AG04450 (cell line): ENCODE measurements at places on chromosomes 2 and 18.
A peak's percentile ranks its signal among the peaks of the same experiment; 100 is the strongest.

GRCh38 chr2:61970807-61971556, 65.5 kb downstream of the COMMD1 start:
- no peak for DNase-seq

DNA sequence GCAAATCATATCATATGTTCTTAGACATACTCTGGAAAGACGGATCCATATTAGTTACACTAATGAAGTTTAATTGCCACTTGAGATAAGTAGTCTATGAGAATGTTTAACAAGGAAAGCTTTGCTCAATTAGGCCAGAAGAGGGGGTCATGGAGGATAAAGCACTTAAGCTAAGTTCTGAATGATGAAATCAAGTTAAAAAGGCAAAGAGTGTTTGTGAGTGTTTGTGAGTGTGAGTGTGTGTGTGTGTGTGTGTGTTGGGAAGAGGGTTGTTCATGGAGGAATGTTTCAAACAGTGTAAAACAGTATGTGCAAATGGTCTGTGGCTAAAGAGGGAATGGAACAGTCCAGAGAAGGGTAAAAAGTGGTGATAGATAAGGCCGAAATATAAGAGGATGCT, 360.9 kb downstream of the ERBB4 start:
- DNase-seq: no peak

DNA sequence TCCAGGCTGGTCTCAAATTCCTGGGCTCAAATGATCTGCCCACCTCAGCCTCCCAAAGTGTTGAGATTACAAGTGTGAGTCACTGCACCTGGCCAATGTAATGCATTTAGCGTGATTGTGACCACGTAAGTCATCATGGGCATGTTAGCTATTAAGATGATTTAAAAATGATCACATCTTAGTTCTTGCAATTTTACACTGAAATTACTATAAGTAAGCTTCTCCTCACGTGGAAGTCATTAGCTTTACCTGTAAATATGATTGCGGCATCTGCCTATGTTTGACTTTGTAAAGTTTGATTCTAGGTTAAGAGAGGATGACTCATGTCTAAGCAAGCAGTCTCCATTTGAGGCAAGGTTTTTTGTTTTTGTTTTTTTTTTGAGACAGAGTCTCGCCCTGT, 85.5 kb downstream of the PMAIP1 start:
- no peak for DNase-seq

DNA sequence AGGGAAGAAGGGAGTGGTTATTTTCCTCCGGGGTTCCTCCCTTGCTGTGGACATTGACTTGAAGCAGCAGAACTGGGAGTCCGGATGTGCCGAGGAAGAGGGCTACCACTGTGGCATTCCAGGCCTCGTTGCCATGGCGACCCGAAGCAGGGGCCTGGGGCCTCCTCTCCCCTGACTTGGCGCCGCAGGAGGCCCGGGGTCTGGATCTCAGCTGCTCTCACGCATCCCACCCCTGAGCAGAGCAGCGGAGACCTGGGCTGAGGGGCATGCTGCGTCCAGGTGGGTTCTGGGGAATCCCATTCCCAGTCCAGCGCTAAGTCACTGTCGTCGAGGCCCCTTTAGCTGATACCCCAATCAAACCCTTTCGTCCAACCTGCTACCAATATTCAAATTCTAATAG, 100.2 kb downstream of the BCL11A start:
- no peak for DNase-seq

GRCh38 chr2:7083580-7084509, 166.6 kb downstream of the RNF144A start:
- no peak for DNase-seq

GRCh38 chr2:26666671-26667070, 25.5 kb upstream of the CIB4 start:
- no peak for DNase-seq

DNA sequence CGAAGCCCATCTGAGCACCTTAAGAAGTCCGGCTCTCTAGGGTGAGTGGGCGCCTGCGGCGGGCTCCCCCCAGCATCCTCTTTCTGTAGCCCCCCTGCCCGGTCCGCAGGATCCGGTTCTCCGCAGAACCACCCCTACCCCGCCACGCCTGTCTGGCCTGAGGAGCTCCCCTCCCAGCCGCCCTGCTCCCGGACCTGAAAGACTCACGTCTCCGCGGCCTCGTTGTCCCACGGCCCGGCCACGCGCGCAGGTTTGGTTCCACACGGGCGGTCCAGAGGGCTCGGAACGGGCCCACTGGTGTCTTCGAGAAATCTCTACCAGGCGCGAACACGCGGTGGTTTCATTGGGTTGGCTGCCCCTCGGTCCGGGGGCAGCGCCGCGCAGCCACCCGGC, 237 bp downstream of the SLC39A6 start:
- no peak for DNase-seq

DNA sequence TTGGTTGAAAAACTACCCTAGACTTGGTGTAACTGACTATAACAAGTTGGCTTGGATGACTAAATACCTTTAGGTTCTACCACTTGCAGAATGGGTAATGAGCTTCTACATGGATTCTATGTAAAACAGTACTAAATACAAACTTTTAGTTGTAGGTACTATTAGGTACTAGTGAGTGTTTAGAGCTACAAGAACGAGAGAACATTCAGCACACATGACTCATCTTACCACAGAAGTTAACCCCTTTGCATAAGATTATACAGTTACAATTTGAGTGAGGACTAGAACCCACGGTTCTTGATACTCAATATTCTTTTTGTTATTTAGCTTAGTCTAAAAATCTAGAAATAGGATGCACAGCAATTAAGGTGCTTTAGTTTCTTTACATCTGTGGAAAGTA, 101.7 kb upstream of the TFCP2L1 start:
- no peak for DNase-seq

DNA sequence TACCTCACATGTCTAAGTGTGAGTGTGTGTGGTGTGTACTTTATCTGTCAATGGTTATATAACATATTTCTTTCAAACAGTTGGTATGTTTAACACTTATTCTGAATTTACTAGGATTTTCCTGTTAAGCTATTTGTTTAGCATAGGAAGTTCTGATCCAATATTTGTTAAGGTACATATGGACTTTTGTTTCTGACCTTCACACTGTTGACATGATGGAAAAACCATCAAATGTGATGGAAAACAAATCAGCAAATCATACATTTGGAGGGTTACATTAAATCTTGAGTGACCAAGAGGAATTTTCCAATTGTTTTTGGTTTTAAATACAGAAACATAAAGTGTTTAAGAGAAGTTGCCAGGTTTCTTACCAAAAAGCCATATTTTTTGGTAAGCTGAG, 638.9 kb downstream of the STK39 start:
- no peak for DNase-seq

DNA sequence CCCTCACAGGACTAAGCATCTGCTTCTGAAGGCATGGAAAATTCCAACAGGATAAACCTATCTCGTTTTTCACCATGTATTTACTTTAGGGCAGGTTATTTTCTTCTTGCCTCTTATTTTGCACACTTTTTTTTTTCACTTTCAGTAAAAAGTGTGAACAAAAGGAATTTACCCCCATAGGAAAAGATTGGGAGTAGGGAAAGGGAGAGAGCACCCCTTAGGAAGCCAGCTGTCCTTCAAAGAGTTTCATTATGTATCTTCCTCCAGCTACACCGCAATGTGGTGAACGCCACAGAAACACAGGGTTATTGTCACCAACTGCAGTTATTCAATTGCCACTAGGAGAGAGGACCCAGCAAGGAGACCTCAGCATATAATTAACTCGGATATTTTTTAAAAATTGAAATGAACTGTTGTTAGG, 286.2 kb upstream of the VRK2 start:
- DNase-seq: no peak

- no peak for DNase-seq
Observed at GRCh38 chr2:31253356-31254131, 19.6 kb downstream of the EHD3 start.

- DNase-seq: no peak
Observed at GRCh38 chr2:171864357-171864985, 29.6 kb downstream of the SLC25A12 start.

GRCh38 chr18:55166260-55166598, 207.0 kb upstream of the CCDC68 start:
- no peak for DNase-seq

- DNase-seq: no peak
Observed at GRCh38 chr2:25375989-25376545, 34.3 kb upstream of the DNMT3A start.

DNA sequence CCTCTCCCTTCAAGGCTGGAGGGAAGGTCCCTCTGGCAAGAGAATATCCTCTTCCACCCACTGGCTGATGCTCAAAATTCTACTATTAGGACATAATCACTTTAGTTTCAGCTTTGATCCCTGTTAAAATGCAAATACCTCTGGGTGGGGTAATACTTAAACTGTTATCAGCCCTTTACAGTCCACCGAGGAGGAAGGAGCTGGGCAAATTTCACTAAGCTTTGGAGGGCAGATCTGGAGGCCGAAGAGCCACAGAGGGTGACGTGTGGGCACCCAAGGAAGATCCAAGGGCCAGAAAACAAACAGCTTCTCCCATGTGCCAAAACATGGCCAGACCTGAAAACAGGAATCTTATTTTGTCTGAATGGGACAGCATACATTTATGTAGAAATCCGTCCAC, 74.6 kb upstream of the BCL11A start:
- no peak for DNase-seq

GRCh38 chr2:52976143-52976949, 791.3 kb upstream of the CHAC2 start:
- peak; percentile 6 for DNase-seq

- no peak for DNase-seq
Observed at GRCh38 chr2:98775146-98775986, 44.4 kb upstream of the MGAT4A start.
